ENCODE measurements at places on chromosomes 2 and 18.

- no peak for DNase-seq
Observed at GRCh38 chr18:6714010-6714409, 15.5 kb upstream of the ARHGAP28 start.

DNA sequence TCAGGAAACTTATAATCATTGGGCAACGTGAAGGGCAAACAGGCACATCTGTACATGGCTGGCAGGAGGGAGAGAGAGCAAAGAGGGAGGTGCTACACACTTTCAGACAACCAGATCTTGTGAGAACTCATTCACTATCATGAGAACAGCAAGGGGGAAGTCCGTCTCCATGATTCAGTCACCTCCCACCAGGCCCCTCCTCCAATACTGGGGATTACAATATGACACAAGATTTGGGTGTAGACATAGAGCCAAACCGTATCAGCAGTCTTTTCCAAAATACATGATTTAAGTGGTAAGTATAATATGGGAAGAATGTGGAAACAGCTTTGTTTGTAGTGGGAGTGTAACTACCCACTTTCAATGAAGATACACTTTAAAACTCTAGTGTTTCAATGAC is 65.0 kb downstream of the EPB41L5 start:
- no peak for DNase-seq

GRCh38 chr2:187575751-187576067 is 21.5 kb upstream of the TFPI start:
- no peak for DNase-seq

- DNase-seq = no peak
Observed at GRCh38 chr2:45888641-45889040, 237.2 kb downstream of the PRKCE start.

GRCh38 chr18:54165450-54165849 is 59.0 kb downstream of the MBD2 start:
- DNase-seq = no peak

DNA sequence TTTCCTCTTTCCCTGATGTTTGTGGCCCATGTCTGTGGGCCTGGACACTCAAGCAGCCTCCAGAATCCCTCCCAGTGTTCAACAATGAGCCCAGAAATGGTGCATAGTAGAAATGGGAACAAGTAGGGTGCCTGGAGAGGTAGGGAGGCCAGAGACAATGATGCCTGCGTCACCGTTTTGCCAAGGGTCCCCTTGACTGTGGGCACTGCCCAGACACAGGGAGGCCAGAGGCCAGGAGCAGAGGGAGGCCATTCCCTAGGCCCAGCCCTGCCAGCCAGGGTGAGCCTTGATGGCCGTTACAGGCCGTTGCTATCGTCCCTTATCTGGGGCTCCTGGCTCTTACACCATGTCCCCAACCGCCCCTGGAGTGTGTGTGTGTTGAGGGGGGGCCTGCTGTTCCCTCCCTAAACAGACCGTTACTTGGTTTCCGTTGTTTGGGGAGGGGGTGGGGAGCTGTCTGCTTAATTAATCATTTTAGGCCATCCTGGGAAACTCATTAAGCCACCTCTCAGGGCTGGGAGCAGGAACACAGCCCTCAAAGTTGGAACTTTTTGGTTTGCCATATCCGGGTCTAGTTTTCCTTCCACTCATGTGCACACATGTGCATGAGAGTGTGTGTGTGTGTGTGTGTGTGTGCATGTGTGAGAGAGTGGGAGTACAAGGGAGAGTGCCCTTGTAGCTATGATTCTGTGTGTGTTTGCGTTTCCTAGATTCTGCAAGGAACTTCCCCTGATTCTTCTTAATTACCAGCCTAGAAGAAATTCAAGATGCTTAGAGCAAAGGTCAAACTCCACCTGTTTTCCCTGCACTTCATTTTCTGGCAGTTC is 135.2 kb upstream of the HAAO start:
- DNase-seq = no peak

- DNase-seq = no peak
Observed at GRCh38 chr2:227474410-227474809, 2.5 kb downstream of the AGFG1 start.

GRCh38 chr2:172082944-172083627 is 2.2 kb upstream of the DLX1 start:
- DNase-seq = no peak

GRCh38 chr2:205555566-205556230 is 126.6 kb upstream of the NRP2 start:
- no peak for DNase-seq

GRCh38 chr2:39860538-39860937 is 81.5 kb upstream of the THUMPD2 start:
- no peak for DNase-seq

DNA sequence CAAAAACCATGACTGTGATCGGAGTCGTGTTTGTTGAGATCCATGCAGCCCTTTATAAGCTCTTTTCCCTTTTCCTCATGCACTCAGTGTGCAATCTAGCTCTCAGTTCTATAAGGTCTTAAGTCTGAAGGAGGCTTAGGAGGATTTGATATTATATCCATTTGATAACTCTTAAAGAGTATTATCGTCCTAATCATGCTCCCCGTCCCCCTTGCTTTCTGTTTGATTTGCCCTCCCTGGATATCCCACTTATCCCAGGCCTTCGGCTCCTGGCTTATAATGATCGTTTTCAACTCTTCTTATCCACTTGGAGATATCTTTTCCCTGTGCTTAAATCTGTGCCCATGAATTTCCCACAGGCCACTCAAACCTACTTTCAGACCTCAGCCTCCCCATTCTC is 1917.7 kb upstream of the PIK3C3 start:
- DNase-seq = no peak
